ENCODE measurements at places on chromosomes 11 and 22.
A peak's percentile ranks its signal among the peaks of the same experiment; 100 is the strongest.

- DNase-seq: no peak
Measured at GRCh38 chr11:130159657-130160497, at the start of gene ST14. ST14 (plus strand) TSS chr11:130159782; CDS start chr11:130159980, 198 bp downstream.

DNA sequence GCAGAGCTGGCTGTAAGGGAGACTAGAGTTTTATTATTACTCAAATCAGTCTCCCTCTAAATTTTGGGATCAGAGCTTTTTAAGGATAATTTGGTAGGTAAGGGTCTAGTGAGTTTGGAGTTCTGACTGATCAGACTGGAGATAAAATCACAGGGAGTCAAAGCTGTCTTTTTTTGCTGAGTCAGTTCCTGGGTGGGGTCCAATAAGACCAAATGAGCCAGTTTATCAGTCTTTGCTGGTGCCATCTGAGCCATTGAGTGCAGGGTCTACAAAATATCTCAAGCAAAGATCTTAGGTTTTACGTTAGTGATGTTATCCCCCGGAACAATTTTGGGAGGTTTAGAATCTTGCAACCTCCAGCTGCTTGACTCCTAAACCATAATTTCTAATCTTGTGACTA is 935.1 kb upstream of the RAG2 start:
- no peak for DNase-seq

DNA sequence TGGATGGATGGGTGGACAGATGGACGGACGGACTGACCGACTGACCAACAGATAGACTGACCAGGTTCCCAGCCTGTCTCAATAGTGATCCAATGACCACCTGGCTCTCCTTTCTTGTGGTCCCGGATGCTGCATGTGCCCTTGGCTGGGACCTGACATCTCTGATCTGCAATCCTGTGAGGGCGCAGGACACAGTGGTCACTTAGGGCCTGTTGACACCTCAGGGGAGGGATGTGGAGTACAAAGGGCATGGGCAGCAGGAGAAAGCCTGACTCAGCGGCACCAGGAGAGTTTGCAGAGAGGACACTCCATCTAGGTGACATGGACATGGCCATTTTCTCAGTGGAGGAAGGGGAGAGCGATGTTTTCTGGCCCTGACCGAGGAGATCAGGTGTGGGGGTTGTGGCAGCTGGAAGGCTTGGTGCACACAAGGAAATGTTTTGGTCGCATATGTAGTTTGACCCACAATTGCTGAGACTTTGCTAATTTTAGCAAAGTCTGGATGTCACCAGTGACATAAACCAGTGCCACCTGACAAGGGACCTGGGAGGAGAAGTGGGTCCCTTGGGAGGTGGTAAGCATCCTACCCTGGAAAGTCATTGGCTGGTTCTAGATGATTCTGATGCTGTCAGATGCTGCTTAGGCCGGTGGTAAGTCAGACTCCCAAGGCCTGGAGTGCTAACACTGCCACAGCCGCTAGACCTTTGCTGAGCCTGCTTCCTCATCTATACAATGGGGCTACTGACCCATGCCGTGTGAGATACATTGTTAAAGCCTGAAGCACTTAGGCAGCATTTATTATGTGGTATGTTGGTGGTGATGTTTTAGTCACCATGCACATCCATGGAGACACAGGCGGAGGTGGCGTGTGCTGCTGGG is 50.7 kb downstream of the CD82 start:
- no peak for DNase-seq

- DNase-seq: no peak
Measured at GRCh38 chr11:111668980-111669379, 66.7 kb downstream of the SIK2 start.

GRCh38 chr11:43359422-43359818 is 700 bp downstream of the TTC17 start:
- no peak for DNase-seq

DNA sequence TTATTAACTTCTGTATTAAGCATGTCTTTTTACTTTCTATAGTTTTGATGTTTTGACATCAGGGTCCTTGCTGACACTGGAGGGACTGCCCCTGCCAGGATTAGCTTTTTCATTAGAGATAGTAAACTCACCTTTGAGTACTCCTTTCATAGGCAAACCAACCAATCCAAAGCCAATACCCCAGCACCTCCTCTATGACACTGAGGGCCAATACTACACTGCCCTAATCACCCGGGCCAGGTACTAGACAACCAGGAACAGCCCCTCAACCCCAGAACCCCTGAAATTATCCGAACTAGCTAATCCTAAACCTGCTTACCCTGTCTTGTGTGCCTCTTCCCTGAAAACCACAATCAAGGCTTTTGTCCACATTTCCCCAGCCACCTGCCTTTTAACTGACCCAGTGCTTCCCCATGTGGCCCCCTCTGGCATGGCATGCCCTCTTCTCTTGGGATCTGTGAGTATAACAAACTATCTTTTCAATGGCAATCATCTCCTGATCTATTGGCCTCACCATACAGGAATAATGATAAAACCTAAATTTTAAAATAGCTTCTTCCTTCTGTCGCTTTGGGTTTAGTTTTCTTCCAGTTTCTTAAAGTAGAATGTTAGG is 31.2 kb downstream of the RAB6A start:
- no peak for DNase-seq

DNA sequence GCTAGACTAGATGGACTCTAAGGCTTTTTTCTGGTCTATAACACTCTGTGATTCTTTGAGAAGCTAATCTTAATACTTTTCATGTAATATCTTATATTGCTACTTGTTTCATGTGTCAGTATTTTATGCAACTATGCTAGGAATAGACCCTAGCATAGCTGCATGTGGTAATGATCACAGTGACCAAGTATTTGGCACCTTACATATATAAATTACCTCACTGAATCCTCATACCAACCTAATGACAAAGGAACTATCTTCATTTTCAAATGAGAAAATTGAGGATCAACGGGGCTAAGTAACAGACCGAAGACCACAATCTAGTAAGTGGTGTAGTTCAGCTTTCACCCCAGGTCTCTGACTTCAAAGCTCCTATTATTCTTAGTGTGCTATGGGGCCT is 327.3 kb upstream of the PITPNB start:
- DNase-seq: no peak

GRCh38 chr11:95469258-95469657 is 238.3 kb upstream of the SESN3 start:
- DNase-seq: no peak

GRCh38 chr22:19270873-19271272 is 20.6 kb downstream of the CLTCL1 start:
- DNase-seq: no peak

GRCh38 chr11:91293119-91293518 is 931.5 kb upstream of the FAT3 start:
- DNase-seq: no peak

DNA sequence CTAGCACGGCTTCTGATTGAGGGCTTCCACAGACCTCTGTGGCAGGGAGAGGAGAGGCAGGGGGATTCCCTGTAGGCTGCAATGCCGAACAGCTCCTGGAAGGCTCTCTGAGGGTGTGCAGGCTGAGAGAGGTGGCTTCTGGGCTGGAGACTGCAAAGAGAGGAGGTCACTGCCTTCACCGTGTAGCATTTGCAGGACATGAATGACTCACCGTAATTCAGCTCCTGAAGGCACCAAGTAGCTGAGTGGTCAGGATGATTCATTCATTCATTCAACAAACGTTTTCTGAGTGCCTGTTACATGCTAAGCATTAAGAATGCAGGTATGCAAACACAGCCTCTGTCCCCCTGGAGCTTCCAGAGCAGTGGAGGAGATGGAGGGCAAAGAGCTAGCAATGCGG is 18.0 kb upstream of the EIF3D start:
- no peak for DNase-seq

- no peak for DNase-seq
Measured at GRCh38 chr11:110830747-110831146, 118.5 kb upstream of the ARHGAP20 start.

DNA sequence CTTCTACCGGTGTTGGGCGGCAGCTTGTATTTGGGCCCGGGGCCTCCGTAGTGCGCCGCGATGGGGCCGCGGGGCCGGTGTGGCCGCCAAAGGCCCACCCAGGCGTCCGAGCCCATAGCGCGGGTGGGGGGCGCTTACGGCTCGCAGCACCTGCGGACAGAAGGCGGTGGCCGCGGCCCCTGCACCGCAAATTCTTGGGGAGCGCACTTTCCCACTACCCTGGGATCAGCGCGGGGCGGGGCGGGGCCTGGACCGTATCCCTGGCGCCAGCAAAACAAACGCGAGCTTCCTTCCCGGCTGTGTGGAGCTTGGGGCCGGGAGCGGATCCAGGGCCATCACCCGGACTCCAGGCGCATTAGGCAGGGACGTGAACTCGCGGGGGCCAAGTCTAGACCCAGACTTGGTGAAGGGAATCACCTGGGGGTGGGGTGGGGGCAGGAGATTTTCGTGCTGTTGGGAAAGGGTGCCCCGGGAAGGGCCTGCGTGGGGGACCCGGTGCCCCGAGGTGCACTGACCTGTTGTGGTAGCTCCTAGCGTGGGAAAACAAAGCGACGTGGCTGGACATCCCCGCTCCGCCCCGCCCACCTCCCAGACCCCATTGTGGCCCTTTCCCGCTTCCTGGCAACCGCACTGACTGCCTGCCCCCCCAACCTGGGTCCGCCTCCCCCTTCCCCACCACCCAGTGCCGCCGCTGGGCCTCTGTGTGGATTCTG is 2.3 kb upstream of the TYMP start:
- DNase-seq: no peak

DNA sequence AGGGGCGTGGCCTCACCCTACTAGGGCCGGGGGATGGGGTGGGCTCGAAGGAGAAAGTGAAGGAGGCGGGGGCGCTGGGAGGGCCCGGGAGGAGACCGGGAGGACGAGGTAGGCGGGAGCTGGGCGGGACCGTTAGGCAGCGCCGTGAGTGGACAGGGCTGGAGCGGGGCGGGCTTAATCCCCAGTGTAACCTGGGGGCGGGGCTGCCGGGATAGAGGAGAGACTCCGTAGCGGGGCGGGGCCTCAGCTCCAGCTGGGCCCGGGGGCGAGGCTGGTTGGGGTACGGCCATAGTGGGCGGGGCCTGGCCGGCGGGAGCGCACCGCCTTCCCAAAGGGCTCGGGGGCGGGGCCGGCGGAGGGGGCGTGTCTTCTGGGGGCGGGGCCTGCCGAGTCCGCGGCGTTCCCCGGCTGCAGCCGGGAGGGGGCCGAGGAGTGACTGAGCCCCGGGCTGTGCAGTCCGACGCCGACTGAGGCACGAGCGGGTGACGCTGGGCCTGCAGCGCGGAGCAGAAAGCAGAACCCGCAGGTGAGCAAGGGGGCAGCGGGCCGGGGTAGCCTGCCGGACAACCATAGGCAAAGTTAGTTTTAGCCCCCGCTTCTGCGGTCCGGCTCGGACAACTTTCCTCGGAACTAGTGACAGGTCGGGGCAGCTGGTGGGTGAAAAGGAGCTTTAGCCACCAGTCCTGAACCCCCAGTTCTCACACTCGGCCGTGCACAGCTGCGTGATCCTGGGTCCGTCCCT is at the start of gene CD82:
TSS of gene CD82 (plus strand) at position 453 of the 742 bp plus-strand sequence. CDS start 29,000 bp downstream, outside the sequence.
- DNase-seq: peak; percentile 100
